ENCODE measurements at places on chromosomes 16 and 17. TPM values are rescaled to one million over a fixed set of nuclear protein-coding genes. Genes with fewer than 3 reads are reported as not detected.

RILP gene
- total RNA-seq: 38.6 TPM

GRCh38 chr16:84825896-84826557 lies 6.2 kb downstream of the CRISPLD2 start:
- no peak for DNase-seq

DNA sequence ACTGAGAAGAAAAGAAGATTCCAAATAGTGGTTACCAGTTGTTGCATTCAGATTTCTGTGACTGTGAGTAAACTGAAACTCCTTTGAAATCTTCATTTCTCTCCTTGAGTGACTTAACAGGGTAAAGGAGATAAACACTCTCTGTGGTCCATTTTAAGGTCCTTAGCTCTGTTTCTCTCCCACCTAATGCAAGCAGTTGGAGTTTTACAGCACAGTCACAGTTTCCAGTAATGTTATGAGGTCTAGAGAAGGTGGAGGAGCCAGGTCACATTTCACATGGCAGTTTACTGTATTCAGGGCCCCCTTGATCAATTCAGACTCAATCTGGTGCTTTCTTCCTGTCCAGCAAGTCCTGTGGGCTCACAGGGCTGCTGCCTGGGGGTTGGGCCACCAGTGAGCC lies 32.2 kb upstream of the SLC12A3 start:
- DNase-seq: no peak

MMP25 gene
- total RNA-seq: 1.7 TPM

DNA sequence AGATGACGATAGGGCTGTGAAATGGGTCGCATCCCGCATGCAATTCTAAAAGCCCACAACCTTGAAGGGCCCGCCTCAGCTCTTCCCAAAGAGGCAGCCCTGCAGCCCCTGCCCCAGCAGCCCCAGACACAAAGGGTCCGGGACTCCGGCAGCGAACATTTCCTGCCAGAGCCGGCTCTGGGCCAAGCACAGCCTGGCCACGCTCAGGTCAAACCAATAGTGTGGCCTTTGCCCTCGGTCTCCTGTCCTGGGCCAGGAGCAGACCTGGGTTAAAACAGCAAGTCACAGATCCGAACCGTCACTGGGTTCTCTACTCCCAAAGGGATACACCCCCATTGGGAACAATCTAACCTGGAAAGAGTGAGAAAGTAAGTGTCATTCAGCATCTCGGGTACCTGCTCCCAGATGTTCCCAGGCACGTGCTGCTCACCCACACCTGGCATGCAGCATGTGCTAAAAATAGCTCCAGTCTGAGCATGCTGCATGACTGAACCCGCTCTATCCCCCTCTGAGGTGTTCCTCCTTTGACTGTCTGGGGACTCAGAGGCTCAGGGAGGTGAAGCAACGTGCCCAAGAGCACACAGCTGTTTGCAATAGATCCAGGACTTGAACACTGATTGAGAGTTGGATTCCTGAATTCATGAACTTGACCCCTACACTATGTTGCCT lies 22.2 kb upstream of the ATP2A3 start:
- DNase-seq: no peak

All from right atrium auricular region (tissue), 2 donors.